ENCODE measurements at places on chromosomes 3 and 15.
A peak's percentile ranks its signal among the peaks of the same experiment; 100 is the strongest.

DNA sequence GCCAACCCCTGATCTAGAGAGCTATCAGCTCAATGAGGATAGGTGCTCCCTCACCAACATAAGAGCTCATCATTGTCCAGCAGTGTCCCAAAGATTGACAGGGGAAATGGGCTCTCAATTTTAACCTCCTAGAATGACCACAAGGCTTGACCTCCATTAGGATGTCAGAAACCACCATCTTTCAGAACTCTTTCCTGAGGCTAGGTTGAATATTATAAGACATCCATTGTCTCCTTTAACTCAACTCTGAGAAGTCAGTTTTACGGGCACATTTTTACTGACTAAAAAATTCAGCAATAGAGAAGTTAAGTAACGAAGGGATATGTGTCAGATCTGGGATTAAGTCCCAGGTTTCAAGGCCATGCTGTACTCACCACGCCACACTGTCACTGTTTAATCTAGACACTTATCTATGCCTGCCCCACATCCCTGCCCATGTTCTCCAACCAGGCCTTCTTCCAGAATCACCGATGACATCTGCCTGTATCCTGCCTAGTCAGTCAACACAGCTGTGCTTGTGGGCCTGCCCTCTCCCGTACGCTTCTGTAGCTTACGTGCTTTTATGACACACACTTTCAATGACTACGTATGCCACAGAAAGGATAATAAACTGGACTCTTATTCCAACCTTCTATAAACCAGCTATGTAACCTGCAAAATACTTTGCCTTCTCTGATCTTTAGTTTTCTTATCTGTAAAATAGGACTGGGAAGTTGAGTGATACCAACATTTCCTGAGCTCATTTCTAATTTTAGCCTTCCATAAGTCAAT lies 17.1 kb upstream of the MUC13 start:
- no peak for DNase-seq

- no peak for DNase-seq
These were observed 61.6 kb downstream of the OSTN start for GRCh38 chr3:191260431-191261303.

DNA sequence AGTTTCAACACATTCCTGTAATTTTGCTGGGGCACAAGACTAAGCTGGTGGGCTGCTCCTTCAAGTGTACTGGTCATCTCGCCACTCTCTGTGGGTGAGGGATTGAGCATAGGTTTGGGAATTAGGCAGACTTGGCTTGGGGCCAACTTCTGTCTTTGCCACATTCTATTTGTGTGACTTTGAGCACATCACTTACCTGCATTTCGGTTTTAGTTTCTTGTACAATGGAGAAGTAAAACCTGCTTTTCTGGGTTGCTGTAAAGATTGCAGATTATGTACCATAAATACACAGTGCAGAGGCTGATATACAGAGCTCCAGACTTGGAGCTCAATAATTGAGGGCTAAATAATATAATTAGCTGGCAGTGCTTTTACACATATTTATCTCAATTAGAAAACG lies 162.1 kb downstream of the C3orf38 start:
- DNase-seq, result no peak

- DNase-seq, result no peak
These were observed 10.3 kb downstream of the TRAK1 start for GRCh38 chr3:42101481-42101880.

DNA sequence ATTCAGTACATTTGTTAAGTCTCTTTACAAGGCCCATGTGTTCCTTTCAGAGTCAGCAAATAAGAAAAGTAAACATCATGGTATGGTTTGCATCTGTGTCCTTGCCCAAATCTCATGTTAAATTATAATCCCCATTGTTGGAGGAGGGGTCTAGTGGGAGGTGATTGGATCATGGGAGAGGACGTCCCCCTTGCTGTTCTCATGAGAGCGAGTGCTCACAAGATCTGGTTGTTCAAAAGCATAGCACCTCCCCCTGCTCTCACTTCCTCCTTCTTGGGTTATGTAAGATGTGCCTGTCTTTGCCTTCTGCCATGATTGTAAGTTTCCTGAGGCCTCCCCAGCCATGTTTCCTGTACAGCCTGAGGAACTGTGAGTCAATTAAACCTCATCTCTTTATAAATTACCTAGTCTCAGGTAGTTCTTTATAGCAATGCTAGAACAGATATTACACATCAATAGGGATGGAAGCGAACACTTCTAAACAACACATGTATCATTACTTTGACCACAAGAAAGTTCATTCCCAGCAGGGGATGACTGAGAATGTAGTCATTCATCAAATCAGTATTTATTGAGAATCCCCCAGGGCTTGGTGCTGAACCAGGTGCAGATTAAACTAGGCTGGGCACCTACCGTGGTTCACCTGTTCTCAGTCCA lies 4.1 kb downstream of the EFCAB12 start:
- no peak for DNase-seq

GRCh38 chr3:128794770-128795649 lies 69.0 kb downstream of the RAB7A start:
- peak; percentile 43 for DNase-seq

DNA sequence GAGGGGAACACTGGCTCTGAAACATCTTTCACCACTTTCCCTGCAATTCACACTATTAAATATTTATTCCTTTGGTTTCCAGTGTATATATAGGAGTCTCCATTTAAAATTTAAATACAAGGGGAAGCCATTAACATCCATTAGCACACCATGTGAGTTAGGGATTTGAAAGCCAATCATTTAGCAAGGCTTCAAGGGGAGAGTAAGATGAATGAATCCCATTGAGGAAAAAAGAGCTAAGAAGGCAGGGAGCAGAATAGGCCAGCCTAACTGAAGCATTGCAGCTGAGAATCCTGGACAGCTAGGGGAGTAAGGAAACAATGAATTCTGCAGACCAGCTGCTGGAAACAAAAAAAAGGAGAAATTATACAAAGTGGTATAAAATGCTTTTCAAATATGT lies 426.1 kb downstream of the IL5RA start:
- no peak for DNase-seq

DNA sequence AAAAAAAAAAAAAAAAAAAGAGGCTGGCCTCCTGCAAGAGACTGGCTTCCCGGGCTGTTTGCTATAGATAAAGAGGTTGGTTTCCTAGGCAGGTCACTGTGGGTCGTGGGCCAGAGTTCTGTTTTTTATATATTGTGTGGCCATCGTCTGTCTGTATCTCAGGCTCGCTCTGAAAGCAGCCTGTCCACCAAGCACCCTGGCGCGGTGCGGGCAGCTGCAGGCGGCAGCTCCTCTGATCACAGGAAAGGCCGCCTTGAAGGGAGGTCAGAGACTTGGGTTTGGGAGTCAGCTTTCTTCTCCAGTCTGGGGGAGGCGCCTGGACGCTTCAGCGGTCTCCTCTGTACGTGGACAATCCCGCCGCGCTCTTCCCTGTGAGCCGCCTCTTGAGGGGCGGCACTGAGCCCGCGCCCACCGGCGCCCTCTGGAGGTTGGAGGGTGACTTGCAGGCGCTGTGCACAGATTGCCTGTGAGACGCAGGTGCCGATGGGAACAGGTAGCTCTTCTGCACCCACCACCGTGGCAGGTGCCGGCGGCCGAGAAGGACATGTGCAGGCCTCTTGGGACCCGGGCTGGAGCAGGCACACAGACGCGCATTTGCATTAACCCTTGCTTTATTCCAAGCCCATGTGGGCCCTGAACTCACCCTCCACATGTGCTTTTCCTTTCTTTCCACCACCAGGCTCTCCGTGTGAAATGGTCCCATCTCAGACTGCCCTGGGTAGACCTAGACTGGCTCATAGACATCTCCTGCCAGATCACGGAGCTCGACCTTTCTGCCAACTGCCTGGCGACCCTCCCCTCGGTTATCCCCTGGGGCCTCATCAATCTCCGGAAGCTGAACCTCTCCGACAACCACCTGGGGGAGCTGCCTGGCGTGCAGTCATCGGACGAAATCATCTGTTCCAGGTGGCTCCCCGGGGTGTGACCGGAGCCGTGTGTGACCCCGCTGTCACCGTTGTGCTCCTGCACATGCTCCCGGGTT lies 89.3 kb downstream of the LRRK1 start:
- peak; percentile 73 for DNase-seq

DNA sequence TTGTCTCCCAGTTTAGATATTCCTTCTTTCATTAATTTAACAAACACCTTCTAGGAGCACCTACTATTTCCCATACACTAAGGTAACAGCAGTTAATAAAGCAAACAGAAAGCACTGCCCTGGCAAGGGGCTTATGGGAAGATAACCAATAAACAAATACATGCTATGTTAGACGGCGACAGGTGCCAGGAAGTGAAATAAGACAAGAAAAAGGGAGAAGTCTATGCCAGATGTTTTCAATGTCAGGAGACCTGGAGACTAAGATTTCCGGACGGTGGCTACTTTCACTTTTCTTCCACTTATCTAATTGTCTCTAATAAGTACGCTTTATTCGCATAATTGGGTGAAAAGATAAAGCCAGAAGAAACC lies 32.5 kb upstream of the ZNF445 start:
- no peak for DNase-seq

- DNase-seq, result no peak
These were observed 152.3 kb downstream of the CACNA1D start for GRCh38 chr3:53646723-53647122.

DNA sequence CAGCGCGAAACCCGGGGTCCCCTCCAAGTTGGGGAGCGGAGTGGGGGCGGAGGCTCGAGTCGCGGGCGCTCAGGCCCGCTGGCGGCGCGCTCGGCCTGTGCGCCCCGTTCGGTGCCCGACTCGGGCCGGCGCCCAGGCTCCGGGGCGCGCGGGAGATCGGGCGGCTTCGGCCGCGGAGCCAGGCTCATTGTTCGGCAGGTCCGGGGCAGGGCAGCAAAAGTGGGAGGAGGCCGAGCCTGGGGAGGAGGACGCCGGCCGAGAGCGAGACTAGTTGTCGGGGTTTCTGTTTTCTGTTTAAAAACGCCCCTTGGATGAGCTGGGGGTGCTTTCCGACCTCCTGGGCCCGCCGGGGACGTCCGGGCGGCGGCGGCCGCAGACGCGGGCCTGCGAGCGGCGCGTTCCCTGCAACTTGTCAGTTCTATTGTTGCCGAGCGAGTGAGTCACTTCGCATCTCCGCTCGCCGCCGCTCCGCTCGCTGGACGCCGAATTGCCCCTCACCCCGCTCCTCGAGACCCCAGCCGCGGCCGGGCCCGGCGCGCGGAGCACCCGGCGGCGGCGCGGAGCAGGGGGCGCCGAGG lies 676 bp downstream of the TCF12 start:
- peak; percentile 51 for DNase-seq

DNA sequence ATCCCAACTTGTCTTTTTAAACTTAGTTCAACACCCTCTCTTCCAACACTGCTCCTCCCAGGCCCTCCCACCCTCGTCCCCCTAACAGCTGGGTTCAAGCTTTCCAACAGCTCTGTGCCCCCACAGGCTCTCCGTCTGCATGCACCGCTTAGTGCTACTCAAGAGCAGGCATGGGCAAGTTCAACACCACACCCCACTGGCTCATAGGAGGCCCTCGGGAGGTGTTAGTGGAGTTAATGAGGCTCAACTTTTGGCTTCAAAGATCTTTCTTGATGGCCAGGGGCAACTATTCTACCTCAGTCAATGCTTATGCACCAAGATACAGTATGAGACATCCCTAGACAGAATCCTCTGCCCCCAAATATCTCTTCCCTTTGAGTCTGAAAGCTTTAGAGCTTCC lies 114.4 kb downstream of the ANP32A start:
- no peak for DNase-seq

All from uterus (tissue), 4 donors.